ENCODE measurements at places on chromosomes 7 and 10.

DNA sequence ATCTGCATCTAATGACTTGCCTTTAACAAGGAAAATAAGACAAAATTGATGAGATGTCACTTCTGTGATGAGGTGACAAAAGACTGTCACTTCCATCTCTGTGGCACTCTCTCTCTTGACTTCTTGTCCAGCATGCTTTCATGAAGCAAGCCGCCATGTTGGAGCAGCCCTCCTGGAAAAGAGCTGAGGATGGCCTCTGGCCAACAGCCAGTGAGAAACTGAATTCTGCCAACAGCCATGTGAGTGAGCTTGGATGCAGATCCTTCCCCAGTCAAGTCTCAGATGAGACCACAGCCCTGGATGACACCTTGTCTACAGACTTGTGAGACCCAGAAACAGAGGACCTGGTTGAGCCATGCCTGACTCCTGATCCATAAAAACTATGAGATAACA lies 412.6 kb upstream of the SHH start:
- DNase-seq: no peak

DNA sequence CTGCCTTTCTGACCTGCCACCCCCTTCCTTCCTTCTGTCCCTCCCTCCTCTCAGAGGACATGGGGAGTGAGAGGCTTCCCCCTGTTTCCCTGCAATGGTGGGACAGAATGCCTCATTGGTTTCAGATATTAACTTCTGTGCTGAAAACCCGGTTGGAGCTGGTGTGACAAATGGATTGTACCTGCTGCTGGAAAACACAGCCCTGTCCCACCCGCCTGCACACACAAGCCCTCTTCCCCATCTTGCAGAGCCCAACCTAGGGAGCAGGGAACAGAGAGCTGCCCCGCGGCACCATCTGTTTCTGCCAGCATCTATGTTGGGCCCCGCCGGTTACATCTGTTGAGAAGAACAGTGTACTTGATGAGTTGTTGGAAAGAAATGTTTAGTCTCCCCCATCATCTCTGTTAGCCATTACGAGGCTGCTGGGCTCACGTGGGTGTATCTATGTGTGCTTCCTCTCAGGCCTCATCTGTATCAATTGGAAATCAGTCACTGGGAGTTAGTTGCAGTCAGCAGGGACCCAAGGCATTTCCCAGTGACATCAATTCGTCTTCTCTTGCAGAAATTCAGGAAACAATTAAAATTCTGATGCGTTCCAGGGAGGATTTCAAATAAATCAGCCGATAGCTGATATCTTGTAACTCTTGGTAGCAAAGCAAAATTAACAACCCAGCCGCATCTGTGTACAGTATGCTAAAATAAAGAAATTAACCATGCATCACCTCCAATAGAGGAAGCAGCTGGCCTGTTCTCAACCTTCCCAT lies 725.6 kb upstream of the GALNT17 start:
- DNase-seq: no peak

- DNase-seq: no peak
Measured at GRCh38 chr7:156907656-156908055, 14.7 kb upstream of the LMBR1 start.

DNA sequence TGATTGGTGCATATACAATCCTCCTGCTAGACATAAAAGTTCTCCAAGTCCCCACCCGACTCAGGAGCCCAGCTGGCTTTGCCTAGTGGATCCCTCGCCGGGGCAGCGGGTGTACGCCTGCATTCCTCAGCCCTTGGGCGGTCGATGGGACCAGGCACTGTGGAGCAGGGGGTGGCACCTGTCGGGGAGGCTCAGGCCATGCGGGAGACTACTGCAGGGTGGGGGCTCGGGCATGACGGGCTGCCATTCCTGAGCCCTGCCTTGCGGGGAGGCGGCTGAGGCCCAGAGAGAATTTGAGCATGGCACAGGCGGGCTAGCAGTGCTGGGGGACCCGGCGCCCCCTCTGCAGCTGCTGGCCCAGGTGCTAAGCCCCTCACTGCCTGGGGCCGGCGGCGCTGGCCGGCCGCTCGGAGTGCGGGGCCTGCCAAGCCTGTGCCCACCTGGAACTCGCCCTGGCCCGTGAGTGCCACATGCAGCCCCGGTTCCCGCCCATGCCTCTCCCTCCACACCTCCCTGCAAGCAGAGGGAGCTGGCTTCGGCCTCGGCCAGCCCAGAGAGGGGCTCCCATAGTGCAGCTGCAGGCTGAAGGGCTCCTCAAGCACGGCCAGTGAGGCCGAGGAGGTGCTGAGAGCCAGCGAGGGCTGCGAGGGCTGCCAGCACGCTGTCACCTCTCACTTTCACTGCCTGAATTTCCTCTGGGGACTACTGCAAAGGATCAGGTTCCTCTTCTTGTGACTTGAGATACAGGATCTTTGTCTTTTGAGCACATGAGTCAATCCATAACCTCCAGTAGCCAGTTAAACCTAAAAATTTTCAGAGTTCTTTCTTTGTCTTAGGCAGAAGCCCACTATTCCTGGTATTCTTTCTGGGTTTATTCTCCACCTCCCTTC lies 25.1 kb upstream of the ELOVL3 start:
- DNase-seq: no peak

- no peak for DNase-seq
Measured at GRCh38 chr10:127679642-127680255, 57.2 kb upstream of the FOXI2 start.

- no peak for DNase-seq
Measured at GRCh38 chr10:103613616-103614015, 120.1 kb downstream of the NEURL1 start.

DNA sequence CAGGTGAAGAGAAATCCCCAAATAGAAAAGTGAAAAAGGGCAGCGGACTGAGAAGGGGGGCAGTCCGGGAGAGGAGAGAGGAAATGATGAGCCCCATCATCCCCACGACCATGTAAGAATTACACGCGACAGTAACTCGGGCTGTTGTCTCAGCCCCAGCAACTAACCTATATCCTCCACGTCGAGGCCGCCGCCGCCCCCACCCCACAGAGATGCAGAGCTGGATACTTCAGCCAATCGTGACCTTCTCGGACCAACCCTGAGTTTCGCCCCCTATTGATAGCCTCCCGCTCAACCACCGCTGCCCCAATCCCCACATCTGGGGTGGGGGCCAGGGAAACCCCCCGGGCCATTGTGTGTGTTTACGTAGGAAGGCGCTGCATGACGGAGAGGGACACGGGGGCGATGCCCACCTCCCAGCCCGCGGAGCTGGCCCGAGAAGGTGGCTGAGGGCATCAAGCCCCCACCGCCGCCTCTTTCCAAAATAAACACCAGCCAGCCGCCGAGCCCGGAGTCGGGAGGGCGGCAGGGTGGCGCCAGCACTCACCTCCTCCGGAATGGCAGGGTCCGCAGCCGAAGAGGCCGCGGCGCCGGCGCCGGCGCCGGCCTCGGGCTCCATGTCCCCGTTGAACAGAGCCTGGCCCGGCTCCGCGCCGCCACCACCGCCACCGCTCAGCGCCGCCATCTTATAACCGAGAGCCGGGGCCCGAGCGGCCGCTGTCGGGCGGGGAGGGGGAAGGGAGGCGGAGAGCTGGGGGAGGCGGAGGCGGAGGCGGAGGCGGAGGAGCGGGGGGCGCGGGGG lies 509 bp downstream of the BRAF start:
- peak; percentile 86 for DNase-seq
